Activated T-helper 17 cell treated with anti-CD3 and anti-CD28 coated beads, Interleukin-2, amount 50 U/mL, for 72 hours (primary cell): ENCODE measurements at places on chromosomes 5 and 9.

DNA sequence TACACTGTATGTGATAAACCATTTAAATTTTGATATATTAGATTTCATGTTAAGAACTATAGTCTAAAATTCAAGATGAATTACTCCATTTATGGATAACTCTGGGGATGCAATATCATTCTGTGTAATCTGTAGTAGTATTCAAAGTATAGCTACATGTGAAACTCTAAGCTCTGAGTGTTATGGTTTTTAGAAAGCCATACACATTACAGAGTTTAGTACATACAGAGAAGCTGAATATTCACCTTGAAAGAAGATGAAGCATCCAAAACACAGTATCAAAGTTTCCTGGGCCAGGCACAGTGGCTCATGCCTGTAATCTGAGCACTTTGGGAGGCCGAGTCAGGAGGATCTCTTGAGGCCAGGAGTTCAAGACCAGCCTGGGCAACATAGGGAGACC, 25.0 kb downstream of the ABHD17B start:
- H3K36me3 ChIP-seq: peaks cover 18% of the 10 kb centered on the region
- peak overlapping the region; percentile 5 for H3K27ac ChIP-seq
- H3K4me3 ChIP-seq: no peak overlapping the region
- peaks cover 11% of the 10 kb centered on the region for H3K4me1 ChIP-seq
- no peaks in the 10 kb centered on the region for H3K27me3 ChIP-seq

GRCh38 chr5:164431634-164432304, 926.4 kb downstream of the MAT2B start:
- no peak overlapping the region for H3K4me3 ChIP-seq
- ATAC-seq: no peak

DNA sequence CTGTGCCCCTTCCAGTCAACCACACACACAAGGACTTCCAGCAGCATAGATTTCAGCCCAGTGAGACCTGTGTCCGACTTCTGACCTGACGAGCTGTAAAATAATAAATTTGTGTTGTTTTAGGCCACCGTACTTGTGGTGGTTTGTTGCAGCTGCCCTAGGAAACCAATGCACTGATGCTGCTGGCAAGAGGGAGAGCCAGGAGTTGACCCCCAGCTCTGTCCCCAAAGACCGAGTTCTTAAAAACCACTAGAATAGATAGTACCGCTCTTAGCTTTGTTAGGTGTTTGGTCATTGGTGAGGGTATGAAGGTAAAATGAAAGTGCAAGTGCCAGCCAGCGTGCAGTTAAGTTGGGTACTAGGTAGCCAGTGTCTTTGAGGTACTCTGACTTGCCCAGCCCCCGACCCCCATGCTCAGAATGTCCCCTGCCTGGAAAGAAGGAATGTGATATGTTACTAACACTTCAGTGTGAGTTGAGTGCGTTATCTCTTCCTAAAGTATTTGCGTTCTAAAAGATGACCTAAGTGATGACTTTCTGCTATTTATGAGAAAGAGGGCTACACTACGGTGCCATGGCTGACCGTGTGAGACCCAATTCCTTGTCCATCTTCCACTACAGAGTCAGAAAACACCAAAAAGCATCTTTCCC, 185.6 kb downstream of the AOPEP start:
- no peaks in the 10 kb centered on the region for H3K36me3 ChIP-seq
- peaks cover 5% of the 10 kb centered on the region for H3K4me1 ChIP-seq
- no peak overlapping the region for H3K27ac ChIP-seq
- no peak overlapping the region for H3K4me3 ChIP-seq

- peaks cover 4% of the 10 kb centered on the region for H3K4me1 ChIP-seq
- H3K27me3 ChIP-seq: peaks cover 20% of the 10 kb centered on the region
- H3K27ac ChIP-seq: no peak overlapping the region
- no peak for ATAC-seq
- no peaks in the 10 kb centered on the region for H3K36me3 ChIP-seq
Measured at GRCh38 chr5:95410279-95410678, 19.1 kb downstream of the FAM81B start.

GRCh38 chr5:2169430-2169808, 286.7 kb upstream of the IRX4 start:
- no peaks in the 10 kb centered on the region for H3K36me3 ChIP-seq
- ATAC-seq: no peak
- H3K4me3 ChIP-seq: no peak overlapping the region
- no peak overlapping the region for H3K27ac ChIP-seq
- H3K4me1 ChIP-seq: no peaks in the 10 kb centered on the region

DNA sequence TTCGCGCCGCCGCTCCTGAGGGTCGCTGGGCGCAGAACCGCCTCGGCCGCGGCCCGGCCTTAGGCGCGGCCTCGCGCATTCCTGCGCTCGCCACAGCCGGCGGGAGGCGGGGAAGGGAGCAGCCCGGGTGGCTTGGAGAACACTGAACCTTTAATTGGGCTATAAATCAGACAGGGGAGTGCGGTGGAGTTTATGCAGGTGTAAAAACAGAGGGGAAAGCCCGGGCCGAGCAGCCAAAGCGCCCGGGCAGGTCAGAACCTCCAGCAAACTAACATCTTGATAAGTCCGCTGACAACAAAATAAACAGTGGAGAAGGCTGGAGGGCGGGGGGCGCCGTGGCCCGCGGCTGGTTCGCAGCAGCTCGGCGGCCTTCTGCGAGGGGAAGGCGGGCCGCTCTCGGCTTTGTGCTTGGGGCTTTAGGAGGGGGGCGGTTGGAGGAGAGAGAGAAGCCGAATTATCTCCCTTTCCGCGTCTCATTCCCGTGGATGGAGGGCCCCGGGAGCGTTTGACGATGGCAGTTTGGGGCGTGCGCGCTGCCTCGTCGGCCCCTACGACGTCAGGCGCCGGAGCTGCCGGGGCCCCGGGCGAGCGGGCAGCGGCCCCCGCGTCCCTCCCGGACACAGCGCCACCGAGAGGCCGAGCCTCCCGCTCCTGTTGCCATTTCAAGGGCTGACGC, 11.3 kb downstream of the FOXD1 start:
- H3K4me1 ChIP-seq: no peaks in the 10 kb centered on the region
- peaks cover 69% of the 10 kb centered on the region for H3K27me3 ChIP-seq
- H3K4me3 ChIP-seq: peak overlapping the region; percentile 36
- H3K36me3 ChIP-seq: peaks cover 7% of the 10 kb centered on the region
